ENCODE measurements at places on chromosomes 1 and 21. TPM values are rescaled to one million over a fixed set of nuclear protein-coding genes. Genes with fewer than 3 reads are reported as not detected.

SYT11 gene
- total RNA-seq: 2.3 TPM

- no peak overlapping the region for H3K4me3 ChIP-seq
- no peak overlapping the region for H3K27ac ChIP-seq
- peaks cover 5% of the 10 kb centered on the region for H3K4me1 ChIP-seq
Measured at GRCh38 chr1:55069280-55069679, 29.9 kb downstream of the PCSK9 start.

DNA sequence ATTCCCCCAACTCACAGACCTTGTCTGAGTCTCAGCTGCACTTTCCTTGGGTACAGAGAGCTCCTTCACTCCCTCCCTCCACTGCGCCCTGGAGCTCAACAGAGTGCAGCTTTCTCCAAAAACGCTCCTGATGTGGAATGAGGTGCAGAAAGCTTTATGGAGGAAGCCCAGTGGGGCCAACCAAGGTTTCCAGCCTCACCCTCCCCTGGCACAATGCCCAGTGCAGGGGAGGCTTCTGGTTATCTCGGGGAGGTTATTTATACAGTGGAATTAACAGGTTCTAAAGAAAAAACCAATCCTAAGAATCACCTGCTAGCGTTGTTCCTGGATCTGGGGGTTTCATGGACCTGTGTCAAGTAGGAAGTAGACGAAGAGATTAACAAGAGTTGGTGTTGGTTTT, at the start of gene ITLN1:
Gene ITLN1 (minus strand): TSS at position 139 of the 400 bp plus-strand sequence. CDS start 303 bp downstream, outside the sequence.
- no peak for DNase-seq
- H3K27ac ChIP-seq: no peak within 1 kb of the TSS
- no peaks in the 10 kb centered on the region for H3K36me3 ChIP-seq
- H3K4me1 ChIP-seq: no peaks in the 10 kb centered on the region

RGS8 gene
- total RNA-seq: 0.33 TPM

AMPD1 gene
- not detected for total RNA-seq

TPTE gene
- not detected for total RNA-seq

NBPF8 gene
- 21.5 TPM for total RNA-seq

Measured in type B pancreatic cell (in vitro differentiated cells).